ENCODE measurements at places on chromosomes 13 and 19.
A peak's percentile ranks its signal among the peaks of the same experiment; 100 is the strongest.

GRCh38 chr13:23069566-23069965 lies 111.2 kb upstream of the SGCG start:
- no peak for DNase-seq

- DNase-seq, result peak; percentile 46
Measured at GRCh38 chr13:74136084-74136658, 2.0 kb upstream of the KLF12 start.

DNA sequence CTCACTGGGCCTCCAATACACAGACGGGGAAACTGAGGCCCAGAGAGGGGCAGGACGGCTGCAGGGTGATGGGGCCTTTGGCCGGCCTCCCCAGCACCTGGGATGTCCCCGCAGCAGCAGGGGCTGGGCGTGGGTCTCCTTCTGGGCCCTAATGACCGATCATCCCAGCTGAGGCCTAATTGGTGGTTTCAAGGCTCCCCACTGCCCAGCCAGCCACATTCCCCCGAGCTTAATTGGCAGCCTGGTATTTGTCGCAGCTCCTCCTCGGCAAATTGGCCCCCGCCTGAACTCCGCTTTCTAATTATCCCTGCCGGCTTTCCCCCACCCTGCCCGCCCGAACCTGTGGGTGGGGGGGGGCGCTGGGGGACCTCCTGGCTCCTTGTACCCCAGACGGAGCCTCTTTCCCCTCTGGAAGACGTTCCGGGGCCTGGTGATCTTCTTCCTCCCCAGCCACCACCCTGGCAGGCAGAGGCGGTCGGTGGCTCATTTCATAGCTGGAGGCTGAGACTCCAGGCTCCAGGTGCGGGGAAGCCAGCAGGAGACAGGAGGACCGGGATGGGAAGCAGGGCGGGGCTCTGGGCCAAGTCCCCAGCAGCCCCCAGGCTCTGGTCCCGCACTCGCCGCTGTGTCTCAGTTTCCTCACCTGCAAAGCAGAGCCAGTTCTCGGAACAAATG lies 27.2 kb upstream of the WDR18 start:
- DNase-seq, result no peak

DNA sequence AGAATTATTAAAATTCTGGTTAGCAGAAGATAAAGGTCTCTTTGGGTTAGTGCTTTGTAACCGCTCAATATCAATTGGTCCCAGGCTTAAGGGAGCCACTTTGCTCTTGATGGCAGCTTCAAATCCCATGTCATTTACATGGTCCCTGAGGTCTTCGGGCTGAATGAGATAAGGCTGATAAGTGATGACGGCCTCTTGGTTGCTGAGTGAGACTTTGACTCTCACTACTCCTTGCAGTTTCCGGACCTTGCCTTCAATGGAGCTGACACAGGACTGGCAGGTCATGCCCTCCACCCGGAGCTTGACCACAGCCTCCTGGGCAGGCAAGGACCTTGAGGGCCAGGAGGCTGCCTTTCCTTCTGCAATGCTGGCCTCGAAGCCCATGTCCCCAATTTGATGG lies 36.8 kb downstream of the ATP7B start:
- DNase-seq, result no peak

GRCh38 chr13:61664801-61665705 lies 249.4 kb upstream of the PCDH20 start:
- DNase-seq, result no peak

GRCh38 chr13:92574499-92574898 lies 652.1 kb upstream of the GPC6 start:
- DNase-seq, result no peak

DNA sequence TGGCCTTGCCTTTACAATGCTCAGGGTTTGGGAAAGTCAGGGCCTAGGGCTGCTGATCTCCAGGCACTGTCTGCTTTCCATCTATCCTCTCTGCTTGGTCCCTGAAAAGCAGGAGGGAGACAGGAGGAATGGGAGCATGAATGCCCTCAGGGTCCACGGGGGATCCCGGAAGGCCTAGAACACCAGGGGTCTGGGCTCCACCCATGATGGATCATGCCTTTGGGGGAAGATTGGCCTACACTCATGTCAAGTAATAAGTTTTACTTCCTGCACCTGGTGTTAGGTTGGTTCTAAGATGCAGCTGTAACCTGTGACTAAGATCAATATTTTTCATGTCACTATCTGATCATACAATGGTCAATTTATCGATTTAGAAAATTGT lies 118.3 kb upstream of the GJB6 start:
- no peak for DNase-seq

DNA sequence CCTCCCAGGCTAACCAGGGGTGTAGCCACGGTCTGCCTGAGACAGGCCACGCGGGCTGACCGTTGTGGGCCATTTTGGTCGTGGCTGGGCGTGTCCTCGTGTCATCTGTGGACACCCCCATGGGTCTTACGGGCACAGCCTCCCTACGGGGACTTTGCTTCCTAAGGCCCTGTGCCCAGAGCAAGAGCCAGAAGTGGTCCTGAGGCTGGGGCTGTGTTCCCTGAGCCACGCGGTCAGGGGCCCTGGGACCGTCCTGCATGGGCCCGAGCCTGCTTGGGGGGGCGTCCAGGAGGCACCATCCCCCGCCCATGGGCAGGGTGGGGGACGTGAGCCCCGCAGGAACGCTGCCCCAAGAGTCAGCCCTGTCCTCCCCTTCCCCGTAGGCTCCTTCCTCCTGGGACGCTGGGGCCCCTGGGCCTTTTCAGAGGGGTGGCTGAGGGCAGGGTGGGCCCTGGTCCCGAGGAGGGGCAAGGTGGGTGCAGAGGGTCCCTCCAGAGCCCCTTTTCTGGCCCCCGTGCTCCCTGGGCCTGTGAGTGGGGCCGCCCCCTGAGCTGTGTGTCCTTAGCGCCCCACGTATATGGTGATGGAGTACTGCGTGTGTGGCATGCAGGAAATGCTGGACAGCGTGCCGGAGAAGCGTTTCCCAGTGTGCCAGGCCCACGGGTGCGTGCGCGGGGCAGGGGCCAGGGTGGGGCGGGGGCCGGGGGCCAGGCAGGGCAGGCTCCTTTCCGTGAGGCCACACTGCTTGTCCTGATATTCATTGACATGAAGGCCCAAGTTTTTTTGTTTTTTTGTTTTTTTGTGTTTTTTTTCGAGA lies 13.4 kb downstream of the STK11 start:
- DNase-seq, result no peak

DNA sequence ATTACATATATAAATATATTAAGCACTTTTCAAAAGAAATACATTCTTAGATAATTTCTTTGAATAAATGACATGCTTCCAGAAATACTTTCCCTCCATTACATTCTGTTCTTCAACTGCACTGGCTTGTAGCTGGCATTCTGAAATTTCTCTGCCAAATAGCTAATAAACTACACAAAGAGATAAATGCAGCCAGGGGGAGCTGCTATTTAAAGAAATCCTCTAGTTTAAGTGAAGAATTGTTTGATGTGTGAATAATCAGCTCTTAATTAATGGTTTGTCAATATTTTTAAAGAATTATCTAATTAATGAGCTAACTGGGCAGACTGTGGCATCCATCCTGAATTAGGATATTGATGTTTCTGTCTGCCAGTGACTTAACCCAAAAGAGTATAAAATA lies 30.7 kb downstream of the SLC7A1 start:
- DNase-seq, result no peak

DNA sequence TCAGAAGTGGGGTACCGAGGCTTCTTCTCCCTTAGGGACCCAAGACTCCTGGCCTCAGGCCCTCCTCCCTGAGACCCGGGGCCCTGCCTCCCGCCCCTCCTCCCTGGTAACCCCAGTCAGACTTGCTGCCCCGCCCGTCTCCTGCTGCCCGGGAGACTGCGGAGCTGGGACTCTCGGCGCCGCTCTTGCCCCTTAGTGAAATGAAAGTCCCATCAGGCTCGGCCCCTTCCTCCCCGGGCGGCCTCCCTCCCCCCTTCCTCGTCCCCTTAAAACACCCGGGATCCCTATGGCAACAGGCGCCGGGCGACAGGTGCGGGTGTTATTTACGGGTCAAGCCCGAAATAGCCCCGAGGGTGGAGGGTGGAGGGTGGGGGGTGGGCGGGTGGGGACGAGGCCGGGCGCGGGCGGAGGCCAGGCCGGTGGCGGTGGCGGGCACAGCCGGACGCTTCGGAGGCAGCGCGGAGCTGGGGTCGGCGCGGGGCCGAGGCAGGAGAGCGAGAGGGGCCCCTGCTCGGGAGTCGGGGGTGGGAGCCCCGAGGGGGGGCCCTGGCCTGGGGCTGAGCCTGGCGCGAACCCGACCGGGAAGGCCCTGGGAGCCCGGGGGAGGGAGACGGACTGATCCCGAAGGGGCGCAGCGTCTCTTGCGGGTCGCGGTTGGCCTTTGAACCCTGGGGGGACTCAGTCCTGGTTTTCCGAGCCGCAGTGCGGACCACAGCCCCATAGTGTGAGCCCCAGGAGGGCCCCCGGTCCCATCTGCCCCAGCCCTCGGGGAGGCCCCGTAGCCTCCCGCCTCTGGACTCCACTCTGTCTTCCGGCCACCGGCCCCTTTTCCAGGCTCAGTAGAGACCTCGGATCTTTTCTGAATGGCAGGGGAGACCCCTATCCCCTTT lies at the start of gene CACNG6:
TSS of gene CACNG6 (plus strand) at position 414 of the 890 bp plus-strand sequence. CDS start 1,241 bp downstream, outside the sequence.
- no peak for DNase-seq

- no peak for DNase-seq
Measured at GRCh38 chr19:44891016-44891882, at the start of gene TOMM40. TSS of gene TOMM40 (plus strand) at chr19:44891254. CDS start at chr19:44891416, 162 bp downstream.

GRCh38 chr13:65631078-65631477 lies 1599.1 kb downstream of the PCDH9 start:
- DNase-seq, result no peak

DNA sequence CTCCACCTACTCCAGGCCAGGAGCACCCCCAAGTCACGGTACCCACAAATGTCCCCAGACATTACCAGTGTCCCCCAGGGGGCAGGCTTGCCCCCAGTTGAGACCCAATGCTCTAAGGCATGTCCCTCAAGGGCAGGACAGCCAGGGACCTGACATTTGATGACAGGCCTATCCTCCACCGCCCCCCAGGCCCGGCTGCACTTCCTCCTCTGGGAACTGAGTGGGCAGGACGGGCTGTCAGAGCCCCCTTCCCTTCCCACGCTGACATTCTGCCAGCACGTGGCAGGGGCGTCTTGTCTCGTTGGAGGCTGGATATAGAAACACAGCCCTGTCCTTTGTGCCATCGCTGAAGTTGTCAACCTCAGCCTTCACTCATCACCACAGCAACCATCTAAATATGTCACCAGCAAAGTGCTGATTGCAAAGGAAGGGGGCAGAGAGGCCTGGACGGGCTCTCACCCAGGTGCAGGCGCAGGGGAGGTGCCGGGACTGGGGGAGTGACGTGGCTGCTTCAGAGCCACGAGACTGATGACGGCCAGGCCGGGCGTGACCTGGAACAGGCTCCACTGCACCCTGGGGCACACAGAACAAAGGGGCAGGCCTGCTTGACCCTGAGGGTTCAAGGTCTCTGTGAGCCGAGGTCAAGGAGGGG lies 38.4 kb downstream of the GNG7 start:
- DNase-seq, result no peak

DNA sequence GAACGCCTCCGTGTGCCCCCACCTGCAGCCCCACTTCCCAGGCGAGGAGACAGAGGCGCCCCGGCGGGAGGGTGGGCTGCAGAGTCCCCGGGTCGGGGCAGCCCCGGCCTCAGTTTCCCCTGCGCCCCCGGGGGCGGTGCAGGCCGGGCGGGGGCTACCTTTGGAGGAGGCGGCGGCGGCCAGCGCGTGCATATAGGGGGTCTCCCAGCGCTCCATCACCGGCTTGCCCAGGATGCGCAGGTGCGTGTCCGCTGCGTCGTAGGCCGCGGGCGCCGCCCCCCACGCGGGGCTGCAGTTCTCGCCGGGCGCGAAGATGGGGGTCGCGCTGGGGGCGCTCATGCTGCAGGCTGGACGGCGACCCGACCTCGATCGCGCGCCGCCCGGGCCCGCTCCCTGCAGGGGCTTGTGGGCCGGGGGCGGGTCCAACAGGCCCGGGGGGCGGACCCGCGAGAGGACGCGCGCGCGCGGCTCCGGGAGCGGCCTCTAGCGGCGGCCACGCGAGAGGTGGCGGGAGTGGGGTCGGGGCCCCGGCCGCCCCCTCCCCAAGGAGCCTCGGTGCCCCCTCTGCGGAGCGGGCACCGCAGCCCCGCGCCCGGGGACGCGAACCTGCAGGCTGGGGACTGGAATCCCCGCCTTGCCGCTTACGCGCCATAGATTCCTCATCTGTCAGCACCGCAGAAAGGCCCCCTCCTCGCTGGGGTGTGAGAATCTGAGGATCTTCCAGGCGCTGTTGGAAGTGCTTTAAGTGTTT lies at the start of gene GAMT:
TSS of gene GAMT (minus strand) at position 405 of the 751 bp plus-strand sequence. CDS start at position 339, 66 bp downstream.
- peak; percentile 73 for DNase-seq

GRCh38 chr19:49690656-49691242 lies at the start of gene CPT1C:
TSS of gene CPT1C (plus strand) at chr19:49691116. CDS start at chr19:49692253, 1,137 bp downstream.
- peak; percentile 60 for DNase-seq

DNA sequence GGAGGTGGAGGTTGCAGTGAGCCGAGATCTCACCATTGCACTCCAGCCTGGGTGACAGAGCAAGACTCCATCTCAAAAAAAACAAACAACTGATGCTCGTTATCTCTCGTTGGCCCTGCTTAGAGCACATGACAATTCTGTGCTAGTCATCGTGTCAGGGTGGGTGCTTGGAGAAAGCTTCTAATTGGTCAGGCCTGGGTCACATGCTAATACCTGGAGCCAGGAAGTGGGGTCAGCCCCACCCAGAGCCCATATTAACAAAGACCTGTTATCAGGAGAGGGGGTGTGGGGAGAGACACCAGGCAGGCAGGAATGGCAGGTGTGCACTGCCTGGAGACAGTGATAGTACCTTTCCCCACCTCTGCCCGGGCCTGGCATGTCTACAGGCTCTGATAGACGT lies 84.9 kb downstream of the DPF1 start:
- no peak for DNase-seq

GRCh38 chr13:27201661-27202060 lies 30.1 kb upstream of the USP12 start:
- DNase-seq, result no peak
